ENCODE measurements at places on chromosomes 2 and 18. TPM values are rescaled to one million over a fixed set of nuclear protein-coding genes. Genes with fewer than 3 reads are reported as not detected.

Gene ICA1L
- total RNA-seq, result 4.6 TPM

Gene DHRS9
- total RNA-seq, result 0.37 TPM

DNA sequence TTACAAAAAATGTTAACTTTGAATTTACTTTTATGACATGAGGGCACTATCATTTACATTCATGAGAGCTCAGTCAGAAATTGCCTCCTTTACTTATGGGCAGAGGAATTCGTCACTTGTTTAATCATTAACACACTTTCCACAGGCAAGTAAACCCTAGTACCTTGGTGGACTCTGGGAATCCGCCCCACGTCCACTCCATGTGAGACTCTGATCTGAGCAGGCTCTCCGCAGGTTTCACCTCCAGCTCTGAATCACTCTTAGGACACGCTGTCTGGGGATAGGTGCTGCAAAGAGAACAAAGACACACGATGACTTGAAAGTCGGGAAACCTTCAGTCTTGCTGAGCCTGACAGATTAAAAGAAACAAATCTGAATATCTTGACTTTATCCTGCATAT lies 73.6 kb downstream of the LPIN2 start:
- no peak for DNase-seq

Gene CIB4
- not detected for total RNA-seq

GRCh38 chr2:143600116-143600515 lies 470.9 kb downstream of the ARHGAP15 start:
- DNase-seq, result no peak

- DNase-seq, result no peak
Observed at GRCh38 chr2:136049011-136049742, 63.8 kb upstream of the DARS1 start.

DNA sequence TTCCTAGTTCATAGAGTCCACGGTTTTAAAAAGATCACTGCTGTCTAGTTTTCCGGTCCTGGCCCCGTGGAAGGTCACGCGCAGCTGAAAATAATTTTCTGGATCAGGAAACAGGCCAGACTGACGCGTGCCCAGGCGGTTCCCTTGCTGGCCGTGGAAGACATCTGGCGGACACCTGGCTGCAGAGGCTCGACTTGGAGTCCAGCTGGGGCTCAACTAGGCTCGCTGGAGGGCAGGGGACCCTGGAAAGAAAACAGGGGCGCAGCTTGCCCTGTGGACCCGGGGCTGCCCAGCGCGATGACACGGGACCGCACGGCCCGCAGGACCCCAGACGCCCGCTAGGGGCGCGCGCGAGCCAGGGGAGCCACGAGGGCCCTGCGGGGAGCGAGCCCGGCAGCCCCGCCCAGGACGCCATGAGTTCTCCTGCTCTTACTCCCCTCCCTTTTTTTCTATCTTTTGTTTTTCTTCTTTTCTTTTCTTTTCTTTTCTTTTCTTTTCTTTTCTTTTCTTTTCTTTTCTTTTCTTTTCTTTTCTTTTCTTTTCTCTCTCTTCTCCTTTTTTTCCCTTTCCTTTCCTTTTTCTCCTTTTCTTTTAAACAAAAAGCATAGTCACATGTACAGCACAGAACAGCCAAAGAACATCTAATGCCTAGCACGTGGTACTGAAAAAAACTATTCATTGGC lies 43.2 kb upstream of the UBE2F start:
- peak; percentile 70 for DNase-seq

Gene LRRC30
- not detected for total RNA-seq

All from CD8-positive, alpha-beta memory T cell (primary cell).